GM04504 (cell line): ENCODE measurements at places on chromosomes 7 and 10.

GRCh38 chr10:70331486-70332268, 47.9 kb upstream of the NPFFR1 start:
- DNase-seq: peak; percentile 81

GRCh38 chr10:48958598-48959190, 19.1 kb upstream of the LRRC18 start:
- no peak for DNase-seq

DNA sequence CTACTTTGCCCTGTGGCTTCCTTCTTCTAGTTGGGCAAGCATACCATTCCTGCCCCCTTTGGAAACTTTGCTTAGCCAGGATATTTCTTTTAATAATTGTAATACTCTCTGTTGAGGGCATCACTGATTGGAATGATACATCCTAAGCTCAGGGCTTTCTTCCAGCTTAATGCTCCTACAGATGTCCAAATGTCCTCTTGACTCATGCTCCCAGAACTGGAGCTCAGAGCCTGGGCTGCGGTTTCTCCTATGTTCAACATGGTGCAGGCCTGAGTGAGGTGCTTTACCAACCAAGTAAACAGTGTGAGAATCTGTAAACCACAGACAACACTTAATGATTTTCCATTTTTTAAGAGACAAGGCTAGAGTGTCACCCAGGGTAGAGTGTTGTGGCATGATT, 108.6 kb downstream of the LRRC4 start:
- no peak for DNase-seq

DNA sequence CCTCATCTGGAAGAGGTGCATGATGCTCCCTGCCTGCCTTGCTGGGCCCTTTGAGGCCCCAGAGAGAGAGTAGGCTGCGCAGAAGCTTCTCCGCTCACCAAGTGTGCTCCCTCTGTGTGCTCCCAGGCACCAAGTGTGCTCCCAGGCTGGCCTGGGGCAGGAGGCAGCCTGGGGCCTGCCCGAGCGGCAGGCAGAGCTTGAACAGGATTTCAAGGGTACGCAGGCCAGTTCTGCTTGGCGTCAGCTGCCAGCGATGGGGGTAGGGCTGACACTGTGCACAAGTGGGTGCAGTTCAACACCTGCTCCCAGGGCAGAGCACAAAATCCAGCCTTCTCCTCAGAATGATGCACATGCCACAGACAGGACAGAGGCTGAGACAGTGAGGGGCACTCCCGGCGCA, 119.7 kb downstream of the FAM53B start:
- DNase-seq: no peak

DNA sequence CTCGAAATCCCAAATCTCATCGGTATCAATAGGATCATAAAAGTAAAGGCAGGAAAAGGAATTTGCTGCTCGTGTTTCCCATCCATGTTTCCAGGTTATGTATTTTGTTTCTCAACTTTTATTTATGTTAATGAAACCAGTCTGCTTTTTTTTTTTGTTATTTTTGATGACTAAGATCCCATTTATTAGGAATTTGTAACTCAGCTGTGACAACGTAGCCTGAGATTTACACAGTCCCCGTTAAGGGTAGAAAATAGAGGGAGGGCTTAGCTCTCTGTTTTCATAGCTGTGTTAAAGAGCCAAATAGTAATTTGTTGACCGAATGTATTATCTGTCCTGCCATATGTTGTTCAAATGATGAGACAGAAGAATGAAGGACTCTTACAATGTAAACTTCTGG, 164.0 kb downstream of the MGMT start:
- no peak for DNase-seq

DNA sequence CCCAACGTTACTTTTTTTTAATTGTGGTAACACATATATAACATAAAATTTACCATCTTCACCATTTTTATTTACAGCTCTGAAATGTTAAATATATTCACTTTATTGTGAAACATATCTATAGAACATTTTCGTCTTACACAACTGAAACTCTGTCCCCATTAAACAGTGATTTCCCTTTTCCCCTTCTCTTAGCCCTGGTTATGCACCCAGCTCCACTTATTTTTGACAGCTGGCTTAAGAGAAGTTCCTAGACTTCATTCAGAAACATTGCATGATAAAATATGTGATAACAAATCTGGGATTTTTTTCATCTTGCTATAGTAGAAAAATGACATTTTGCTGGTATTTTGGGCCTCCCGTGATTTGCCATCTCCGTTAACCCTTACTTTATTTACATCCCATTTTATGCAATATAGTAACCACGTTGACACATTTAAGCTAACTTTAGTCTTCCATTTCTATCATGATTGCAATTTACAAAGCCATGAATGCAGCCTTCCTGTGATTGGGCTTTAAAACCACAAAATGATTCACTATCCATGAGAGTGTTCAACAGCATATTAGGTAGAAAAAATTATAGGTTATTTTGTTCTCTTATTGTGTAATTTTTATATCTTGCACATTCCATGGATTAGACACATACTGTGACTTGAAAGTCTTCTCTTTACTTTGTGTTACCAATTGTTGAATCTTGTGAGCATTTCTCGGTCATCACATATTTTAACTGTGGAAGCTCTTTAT, 139.6 kb downstream of the SND1 start:
- DNase-seq: peak; percentile 40

- DNase-seq: no peak
Observed at GRCh38 chr10:99770408-99771045, 11.9 kb upstream of the ABCC2 start.

DNA sequence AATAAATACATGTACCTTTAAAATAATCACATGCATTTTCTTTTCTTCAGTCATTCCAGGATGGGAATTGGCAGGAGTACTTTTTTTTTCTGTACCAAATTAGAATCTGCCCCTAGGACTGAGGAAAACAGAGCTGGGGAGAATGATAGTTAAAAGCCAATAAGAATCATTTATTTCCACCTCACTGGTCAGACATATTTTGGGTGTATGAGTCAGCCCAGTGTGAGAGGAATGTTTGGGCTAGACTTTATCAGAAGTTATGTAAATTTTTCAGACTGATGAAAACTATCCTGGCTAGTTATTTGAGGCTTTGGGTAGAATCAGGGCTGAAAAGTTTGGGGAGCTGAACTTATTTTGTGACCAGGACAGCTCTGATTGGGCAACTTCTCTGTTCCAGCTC, 303.1 kb upstream of the NPSR1 start:
- DNase-seq: peak; percentile 46

- DNase-seq: no peak
Observed at GRCh38 chr10:95297402-95297801, 6.6 kb upstream of the PDLIM1 start.

DNA sequence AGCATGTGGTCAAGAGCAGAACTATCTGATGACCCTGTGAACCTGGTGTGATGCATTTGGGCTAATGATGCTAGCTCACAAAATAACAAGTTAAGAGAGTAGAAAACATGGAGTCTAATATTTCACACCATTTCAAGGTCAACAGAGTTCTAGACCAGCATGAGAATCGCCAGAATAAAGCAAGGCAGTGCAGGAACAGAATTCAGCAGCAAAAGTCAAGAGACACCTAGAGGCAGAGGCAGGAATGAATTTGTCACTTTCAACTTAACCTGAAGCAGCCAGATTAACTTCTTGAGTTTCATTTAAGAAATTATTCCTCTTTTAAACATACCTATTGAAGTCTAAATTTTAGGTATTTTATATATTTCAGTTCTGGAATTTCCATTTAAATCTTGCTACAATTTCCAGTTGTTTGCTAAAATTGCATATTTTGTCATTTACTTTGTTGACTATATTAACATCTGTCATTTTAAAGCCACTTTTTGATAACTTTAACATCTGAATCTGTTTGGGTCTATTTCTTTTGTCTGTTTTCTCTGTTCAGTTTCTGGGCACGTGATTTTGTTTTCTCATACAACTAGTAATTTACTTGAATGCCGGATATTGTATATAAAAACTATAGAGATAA, 44.2 kb upstream of the PRSS58 start:
- DNase-seq: no peak

DNA sequence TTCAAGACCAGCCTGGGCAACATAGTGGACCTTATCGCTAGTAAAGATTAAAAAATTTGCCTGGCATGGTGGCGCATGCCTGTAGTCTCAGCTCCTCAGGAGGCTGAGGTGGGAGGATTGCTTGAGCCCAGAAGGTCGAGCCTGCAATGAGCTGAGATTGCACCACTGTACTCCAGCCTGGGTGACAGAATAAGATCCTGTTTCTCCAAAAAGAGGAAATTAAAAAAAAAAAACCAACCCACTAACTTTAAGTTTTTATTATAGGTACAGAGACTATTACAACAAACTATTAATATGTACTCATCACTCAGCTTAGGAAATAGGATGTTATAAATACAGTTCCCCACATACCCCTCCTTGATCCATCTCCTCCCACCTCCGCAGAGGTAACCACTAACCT, 30.2 kb downstream of the DHTKD1 start:
- DNase-seq: no peak

DNA sequence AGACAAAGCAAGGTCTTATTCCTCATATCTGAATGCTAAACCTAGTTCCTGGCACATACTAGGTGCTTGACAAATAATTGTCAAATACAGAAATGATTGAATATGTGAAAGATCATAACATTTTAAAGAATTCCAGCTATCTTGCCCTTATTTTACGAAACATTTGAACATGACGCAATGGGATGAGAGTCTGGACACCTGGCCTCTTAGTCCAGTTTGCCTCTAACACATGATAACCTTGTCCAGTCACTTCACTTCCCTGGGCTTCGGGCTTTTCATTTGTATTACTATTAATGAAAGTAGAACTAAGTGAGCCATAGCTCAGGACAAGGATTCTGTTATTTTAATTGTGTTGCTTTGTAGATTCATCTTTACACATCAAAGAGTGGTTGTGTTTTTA, 32.6 kb downstream of the PNLIPRP3 start:
- no peak for DNase-seq

GRCh38 chr7:33035776-33036175, 26.8 kb downstream of the NT5C3A start:
- no peak for DNase-seq

- DNase-seq: no peak
Observed at GRCh38 chr10:69934768-69935167, 117.9 kb upstream of the MACROH2A2 start.

DNA sequence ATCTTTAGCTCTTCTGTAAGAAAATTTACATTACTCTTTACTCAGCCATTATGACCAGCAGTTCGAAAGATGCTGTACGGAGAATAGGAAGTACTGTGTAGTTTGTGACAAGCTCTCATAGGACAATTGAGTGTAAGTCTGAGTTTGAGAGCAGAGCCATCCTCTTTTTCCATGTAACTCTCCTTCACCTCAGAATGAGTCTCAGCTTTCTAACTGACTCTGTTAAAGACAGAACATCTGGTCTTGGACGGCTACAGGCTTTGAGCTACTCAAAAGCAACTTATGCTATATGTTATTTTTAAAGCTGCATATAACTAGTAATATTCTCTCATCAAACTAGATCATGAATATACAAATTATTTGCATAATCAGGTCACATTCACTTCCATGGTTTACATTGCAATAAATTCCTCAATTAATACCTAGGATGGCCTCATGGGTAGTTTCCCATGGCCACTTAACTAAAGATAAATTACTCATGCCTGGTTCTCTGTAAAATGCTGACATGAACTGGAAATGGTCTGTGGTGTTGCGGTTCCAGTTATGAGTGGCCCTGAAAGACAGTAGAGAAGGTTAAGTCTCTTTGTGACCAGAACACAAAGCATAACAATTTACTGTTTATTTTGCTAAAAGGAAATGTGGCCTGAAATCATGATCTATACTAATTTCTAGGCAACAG, 358.7 kb downstream of the PHF14 start:
- no peak for DNase-seq

GRCh38 chr10:132302421-132303310, 5.1 kb downstream of the STK32C start:
- no peak for DNase-seq

GRCh38 chr10:101379663-101380352, 25.8 kb downstream of the BTRC start:
- no peak for DNase-seq

GRCh38 chr10:118584181-118584954, 11.1 kb downstream of the PRLHR start:
- DNase-seq: peak; percentile 58

GRCh38 chr10:6108631-6109443, 20.0 kb downstream of the RBM17 start:
- DNase-seq: no peak

DNA sequence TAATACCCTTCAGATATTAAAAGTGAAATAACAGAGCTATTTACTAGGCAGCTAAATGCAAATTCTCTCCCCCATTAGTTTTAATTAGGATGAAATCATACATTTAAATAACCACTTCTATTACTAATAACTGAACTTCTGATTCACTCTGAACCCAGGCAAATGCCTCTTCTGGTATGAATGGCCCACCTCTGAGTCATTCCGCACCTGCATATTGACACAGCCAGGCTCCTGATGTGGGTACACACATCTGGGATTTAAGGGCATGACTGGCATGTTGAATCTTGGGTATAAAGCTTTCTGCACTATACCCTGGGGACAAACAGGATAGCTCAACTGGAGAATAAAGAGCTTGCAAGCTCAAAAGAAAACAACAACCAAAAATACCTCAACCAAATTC, 140.9 kb downstream of the AUTS2 start:
- no peak for DNase-seq
